Activated naive CD8-positive, alpha-beta T cell treated with anti-CD3 and anti-CD28 coated beads for 36 hours (primary cell): ENCODE measurements at places on chromosomes 7 and 10. TPM values are rescaled to one million over a fixed set of nuclear protein-coding genes. Genes with fewer than 3 reads are reported as not detected.

DNA sequence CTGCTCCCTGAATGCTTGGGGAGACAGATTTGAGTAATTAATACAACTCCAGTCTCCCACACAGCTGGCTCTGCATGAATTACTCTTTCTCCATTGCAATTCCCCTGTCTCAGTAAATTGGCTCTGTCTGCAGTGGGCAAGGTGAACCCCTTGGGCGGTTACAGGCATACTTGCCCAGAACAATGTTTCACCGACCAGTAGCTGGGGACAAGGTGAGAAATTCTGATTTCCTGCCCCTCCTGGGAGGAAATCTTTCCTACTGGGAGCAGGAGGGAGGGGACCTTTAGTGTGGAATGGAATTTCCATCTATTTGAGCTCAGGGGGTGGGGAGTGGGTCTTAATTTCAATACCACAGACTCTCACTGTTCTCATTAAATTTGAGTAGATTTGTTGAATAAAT lies 42.2 kb upstream of the FZD9 start:
- no peak for DNase-seq

DNA sequence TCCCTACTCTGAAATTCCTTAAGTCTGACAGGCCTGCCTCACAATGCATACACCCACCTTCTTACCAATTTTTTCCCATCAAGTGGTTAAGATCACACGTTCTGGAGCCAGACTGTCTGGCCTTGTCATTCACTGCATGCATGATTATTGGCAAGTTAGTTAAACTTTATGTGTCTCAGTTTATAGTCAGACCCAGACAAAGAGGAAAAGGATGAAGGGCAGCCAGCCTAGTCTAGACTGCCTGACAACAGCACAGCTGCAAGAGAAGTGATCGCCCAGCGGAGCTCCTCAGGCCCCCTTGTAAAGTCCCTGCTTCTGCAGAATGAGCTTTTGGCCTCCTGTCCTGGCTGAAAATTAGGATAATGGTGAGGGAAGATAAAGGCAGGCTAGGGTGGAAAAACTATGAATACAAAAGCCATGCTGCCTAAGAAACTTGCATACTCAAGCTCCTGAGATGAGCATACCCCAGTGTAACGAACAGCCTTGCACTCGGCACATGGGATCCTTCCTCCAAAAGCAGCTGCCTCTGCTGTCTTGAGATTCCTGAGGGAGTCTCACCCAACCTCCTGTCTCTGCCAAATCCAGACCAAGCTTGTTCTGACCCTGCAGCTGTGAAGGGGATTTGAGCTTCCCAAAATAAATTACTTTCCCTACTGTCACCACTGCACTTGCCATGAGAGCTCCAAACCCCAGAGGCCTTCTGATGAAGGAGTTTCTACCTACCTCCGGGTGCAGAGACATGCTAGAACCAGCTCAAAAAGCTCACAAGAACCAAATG lies 26.7 kb upstream of the MRLN start:
- no peak for DNase-seq

- DNase-seq: no peak
Observed at GRCh38 chr10:117421985-117422384, 46.7 kb upstream of the PDZD8 start.

- DNase-seq: no peak
Observed at GRCh38 chr10:96509017-96509641, 4.6 kb downstream of the TLL2 start.

GRCh38 chr7:86775203-86775602 lies 131.5 kb downstream of the GRM3 start:
- DNase-seq: no peak

- DNase-seq: no peak
Observed at GRCh38 chr7:85630904-85631600, 444.2 kb upstream of the SEMA3D start.

DNA sequence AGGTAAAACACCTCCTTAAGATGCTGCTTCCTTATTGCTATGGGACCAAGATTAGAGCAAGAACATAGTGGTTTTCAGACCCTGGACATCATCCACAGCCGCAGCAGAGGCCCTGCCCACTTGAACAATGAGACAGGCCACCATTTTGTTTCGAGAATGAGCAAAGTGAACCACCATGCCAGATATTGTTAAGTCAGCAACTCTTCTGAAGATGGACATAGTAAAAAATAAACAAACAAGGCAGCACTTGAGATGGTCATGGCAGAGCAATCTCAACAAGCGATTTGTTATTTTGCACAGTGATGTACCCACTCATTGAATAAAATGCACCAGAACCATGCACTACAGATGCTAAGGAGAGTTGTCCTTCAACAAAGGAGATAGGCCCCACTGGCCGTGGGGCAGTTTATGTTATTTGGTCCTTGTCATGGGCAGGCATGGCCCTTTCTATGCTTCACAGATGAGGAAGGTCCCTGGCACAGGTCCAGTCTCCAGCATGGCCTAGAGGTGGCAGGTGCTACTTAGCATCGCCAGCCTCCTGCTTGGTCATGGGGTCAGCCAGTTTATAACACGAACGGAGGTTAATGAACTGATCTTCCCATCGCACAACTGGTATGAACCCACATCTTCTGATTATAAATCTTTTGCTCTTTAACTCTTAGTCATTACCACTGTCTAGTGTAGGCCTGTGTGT lies 44.1 kb downstream of the IKZF1 start:
- DNase-seq: no peak

- DNase-seq: no peak
Observed at GRCh38 chr10:78623578-78624215, 445.1 kb upstream of the ZMIZ1 start.

DNA sequence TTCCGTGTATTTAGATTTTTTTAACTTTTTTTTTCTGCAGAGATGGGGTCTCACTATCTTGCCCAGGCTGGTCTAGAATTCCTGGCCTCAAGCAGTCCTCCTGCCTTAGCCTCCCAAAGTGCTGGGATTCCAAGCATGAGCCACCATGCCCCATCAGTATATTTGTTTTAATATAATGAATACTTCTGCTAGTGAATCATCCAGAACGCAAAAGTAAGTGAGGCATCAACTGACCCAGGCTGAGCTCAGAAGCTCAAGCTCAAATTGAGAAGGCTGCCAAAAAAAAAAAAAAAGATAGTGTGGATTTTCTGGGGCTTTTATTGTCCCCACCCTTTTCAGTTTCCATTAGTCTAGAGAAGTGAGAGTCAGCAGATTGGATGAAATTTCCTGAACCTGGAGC lies 39.0 kb upstream of the TECTB start:
- no peak for DNase-seq

DNA sequence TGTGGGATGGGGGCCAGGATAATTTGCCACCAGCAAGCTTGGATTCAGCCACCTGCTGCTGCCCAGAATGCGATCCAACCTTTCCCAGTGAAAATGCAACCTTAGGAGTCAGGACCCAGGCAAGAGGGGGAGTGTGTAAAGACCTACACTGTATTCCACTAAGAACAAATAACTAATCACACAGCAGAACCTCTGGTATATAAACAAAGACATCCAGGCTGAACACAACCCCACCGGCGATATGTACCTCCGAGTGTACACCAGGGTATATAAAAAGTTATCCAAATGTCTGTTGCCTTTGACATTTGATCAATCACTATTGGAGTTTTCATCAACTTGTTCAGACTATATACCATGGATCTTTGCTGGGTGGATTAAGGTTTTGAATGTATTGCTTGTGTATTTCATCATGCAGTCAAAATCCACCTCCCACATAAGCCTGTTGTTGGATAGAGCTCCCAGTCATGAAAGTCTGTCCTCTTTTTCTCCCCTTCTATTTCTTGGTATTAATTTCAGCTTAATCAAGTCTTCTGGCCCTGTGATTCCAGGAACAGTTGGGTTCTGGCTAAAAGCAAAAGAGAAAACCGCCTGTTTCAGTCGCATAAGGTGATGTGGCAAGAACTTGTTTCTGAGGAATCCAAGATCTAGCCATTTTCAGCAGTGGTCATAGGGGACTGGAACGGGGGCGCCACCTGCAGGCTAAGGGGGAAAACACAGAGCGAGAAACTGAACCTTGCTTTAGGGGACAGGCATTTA lies 290.7 kb downstream of the CCDC3 start:
- peak; percentile 72 for DNase-seq

GRCh38 chr7:2558629-2559282 lies at the start of gene IQCE:
IQCE (plus strand) TSS chr7:2558979; CDS start chr7:2559182, 203 bp downstream.
- DNase-seq: peak; percentile 94

- no peak for DNase-seq
Observed at GRCh38 chr7:38798552-38799267, 110.3 kb downstream of the VPS41 start.

GRCh38 chr10:9807846-9808245 lies 1209.8 kb upstream of the CELF2 start:
- DNase-seq: no peak

DNA sequence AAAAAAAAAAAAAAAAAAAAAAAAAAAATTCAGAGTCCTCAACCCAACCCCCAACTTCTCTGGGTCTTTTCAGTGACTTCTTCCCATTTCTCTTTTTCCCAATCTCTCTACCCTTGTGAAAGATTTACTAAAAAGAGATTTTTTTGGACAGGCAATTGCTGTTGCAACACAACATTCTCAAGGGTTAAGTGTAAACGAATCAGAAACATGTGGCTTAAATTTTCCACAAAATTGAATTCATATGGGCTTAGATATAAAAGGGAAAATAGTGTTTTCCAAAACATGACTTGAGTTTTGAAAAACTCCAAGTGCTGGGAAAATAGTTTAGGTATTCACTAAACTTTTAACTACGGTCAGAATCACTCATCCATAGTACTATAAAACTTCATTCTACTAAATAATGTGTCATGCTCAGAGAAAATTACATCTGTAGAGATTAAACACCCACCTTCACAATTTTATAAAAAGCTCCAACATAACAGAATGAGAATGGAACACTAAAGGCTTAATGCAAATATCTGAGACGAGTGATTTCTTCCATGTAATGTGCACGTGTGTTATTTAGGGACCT lies 643.1 kb downstream of the PARD3 start:
- DNase-seq: no peak

DNA sequence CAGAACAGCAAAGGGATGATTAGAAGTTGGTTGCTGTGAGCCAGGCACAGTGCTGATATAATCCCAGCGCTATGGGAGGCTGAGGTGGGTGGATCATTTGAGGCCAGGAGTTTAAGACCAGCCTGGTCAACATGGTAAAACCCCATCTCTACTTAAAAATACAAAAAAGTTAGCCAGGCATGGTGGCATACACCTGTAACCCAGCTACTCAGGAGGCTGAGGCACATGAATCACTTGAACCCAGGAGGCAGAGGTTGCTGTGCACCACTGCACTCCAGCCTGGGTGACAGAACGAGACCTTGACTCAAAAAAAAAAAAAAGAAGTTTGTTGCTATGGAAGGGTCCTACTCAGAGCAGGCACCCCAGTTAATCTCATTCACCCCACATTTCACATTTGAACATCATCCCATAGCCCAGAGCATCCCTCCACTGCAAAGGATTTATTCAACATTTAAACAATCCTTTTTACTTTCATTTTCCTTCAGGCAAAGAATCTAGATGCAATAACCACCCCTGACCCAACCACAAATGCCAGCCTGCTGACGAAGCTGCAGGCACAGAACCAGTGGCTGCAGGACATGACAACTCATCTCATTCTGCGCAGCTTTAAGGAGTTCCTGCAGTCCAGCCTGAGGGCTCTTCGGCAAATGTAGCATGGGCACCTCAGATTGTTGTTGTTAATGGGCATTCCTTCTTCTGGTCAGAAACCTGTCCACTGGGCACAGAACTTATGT lies 4.1 kb downstream of the IL6 start:
- DNase-seq: no peak

- no peak for DNase-seq
Observed at GRCh38 chr7:101535351-101535751, 93.7 kb downstream of the MYL10 start.

DNA sequence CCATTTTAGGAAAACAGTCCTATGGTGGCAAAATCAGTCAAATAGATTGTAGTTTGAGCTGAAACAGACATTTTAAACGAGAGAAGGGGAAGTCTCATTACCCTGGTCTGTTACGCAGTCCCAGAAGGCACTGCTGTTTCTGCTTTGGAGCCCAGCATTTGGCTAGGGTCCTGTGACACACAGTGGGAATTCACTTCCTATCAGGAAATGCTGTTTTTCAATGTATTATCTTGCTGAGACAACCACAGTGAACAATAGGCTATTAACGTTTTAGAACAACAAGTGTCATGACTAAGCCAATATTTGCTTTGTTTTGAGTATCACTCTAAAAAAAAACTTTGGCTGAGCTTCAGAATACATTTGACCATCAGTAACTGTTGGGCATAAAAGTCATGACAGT lies 74.1 kb downstream of the ADD3 start:
- no peak for DNase-seq

- DNase-seq: no peak
Observed at GRCh38 chr10:133299738-133300137, 8.9 kb downstream of the TUBGCP2 start.

GRCh38 chr7:128831178-128831993 lies 1.2 kb downstream of the FLNC start:
- DNase-seq: no peak

DNA sequence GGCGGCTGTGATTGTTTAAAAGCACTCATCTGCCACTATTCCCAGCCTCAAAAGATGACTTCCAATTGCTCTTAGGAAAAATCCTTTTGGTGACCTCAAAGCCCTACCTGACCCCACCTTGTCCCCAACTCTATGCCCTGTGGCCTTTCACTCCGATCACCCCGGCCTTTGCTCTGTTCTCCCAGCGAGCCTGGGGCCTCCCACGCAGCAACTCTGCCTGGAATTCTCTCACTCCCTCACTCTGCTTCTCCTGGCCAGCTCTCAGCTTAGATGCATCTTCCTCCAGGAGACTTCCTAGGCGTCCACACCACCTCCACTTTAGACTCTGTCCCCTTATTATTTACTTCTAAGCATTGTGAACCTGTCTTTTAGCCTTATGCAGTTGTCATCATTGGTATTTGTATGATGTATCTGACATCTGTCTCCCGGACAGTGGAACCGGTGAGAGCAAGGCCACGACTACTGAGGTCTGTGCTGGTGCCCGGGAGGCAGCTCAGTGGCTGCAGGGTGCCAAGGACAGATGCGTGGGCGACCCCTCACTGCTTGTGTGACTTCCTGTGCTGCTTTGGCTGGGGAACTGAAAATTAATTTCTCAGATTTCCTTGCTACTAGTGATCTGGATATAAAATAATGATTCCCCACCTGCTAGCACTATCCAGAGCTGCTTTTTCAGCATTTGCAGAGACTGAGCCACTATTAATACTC lies 63.0 kb downstream of the PIP4K2A start:
- peak; percentile 64 for DNase-seq

GRCh38 chr7:39045231-39045630 lies 67.5 kb downstream of the POU6F2 start:
- DNase-seq: no peak

The DMBT1 gene
- not detected for total RNA-seq

The CLCN1 gene
- total RNA-seq: 0.06 TPM

The TRPV5 gene
- total RNA-seq: not detected

The MASTL gene
- 34.2 TPM for total RNA-seq

The EVX1 gene
- not detected for total RNA-seq

The CASTOR2 gene
- 3.3 TPM for total RNA-seq
